Karpas-422 (cell line): ENCODE measurements at places on chromosomes 5 and 9. TPM values are rescaled to one million over a fixed set of nuclear protein-coding genes. Genes with fewer than 3 reads are reported as not detected.

DNA sequence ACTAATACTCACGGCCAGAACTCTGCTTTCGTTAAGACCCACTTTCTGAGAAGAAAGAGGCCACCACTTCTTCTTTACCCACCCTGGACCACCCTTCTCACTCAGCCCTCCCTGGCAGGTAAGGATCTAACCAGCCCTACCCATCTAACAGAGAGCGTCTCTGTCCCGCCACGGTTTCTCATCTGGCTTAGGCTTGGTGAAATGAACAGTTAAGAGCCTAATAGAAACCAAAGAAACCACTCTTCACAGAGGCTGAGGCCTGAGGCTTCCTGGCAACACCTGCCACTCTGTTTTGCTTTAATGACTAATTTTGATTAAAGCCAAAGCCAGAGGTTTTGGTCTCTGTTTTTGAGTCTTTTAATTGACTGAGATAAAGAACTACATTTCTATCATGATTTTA is 354.1 kb upstream of the SLC30A5 start:
- no peak for DNase-seq

DNA sequence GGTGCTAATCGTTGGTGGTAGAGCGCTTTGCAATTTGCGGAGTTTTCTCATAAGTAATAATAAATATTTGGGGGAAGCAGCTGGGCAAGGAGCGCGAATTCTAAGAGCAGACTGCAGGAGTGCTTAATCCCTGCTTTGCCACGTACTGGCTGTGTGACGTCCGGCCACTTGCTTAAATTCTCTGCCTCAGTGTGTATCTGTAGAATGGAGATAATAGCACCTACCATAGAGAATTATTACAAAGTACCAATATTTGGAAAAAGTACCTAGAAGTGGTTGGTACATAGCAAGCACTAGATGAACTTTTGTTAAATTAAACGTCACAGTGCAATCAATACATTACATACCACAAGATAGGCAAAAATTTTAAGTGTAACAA is 598 bp upstream of the TMED7 start:
- no peak for DNase-seq

DNA sequence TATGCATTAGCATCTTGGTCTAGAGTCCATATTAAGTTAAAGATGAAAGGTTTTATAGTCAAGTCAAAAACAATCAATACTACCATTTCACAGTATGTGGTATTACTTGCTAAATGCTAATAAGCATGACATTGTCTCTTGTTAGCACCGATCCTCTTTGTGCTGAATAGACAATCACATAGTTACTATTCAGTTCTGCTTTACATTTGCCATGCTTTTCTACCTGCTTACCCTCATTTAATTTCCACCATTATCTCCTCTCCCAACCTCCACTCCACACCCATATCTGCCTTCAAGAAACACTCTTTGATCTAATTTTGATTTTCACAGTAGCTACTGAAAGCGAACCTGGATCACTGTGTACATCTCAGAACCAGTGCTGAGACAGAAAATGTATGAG is 16.8 kb downstream of the MEGF9 start:
- no peak for DNase-seq

- DNase-seq, result no peak
These were observed 83.7 kb downstream of the HRH2 start for GRCh38 chr5:175741556-175741955.

- no peak for DNase-seq
These were observed 177.3 kb upstream of the FST start for GRCh38 chr5:53303105-53303504.

GRCh38 chr9:101458963-101459631 is 23.5 kb upstream of the ALDOB start:
- DNase-seq, result peak; percentile 83

GRCh38 chr5:150140830-150141229 is 14.8 kb downstream of the PDGFRB start:
- DNase-seq, result no peak

DNA sequence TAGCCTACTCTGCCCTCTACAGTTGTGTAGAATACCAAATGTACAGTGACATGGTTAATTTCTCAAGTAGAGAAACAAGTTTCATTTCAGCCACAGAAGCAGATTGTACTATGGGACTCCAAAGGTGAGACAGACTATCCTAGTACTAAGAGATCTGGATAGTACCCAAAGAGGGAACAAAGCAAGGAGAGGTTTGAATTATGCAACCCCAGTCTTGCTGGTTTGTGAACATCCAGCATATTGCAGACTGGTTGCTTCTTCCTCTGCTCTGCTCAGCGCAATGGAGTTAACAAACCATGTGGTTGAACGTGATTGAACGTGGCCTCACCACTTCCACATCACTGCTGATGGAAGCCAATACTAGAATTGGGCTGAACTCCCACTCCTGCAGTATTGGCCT is 43.3 kb upstream of the ALDOB start:
- no peak for DNase-seq

DNA sequence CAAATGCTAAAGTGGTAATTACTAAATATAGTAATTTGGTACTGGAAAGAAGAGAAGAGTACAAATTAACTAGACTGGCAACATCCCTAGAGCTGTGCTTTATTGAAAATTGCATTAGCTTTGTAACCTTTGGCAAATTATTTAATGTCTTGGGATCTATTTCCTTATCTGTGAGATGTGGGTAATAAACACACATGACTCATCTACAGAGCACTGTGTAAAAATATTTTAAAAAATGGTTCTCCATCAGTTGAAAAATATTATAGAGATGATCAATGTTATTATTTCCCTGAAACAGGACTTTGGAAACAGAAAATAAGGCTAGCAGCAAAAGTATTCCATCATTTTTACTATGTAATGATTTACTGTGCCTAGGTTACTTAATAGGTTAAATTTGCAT is 1698.8 kb upstream of the CDH9 start:
- no peak for DNase-seq

DNA sequence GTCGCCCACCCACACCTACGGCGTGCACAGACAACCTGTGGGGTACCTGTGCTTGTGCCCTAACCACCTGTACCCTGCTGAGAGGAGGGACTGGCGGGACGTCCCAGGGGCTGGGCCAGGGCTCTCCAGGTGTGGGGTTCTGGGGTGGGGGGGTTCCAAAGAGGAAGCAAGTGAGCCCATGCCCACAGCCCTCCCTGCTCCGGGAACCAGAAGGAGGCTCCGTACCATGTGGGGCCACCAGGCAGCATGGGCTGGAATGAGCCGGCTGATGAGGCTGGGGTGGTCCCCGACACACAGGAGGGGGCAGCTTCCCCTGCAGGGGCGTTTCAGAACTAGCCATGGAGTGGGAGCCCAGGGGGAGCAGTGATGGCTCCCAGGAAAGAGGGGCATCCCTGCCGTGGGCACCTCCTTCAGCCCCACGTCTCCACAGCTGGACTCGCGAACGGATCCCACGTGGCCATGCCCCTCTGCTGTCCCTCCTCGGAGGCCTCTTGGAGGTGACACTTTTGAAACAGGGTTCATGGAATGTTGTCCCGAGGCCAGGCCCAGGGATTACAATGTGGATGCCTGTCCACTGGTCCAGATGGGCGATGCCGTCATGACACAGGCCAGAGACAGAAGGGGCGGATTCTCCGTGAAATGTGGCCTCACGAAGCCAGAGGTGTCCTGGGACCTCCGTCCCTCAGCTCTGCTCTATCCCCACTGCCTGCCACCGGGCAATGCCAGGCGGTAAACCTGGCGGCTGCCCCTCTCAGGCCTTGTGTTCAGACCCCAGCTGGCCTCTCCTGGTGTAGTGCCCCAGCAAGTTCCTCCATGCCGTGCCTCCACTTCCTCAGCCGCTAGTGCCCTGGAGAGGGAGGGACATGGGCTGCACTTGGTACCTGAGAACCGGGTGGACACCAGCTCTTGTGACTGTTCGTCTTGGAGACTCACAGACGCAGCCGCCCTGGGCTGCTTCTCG is 33.6 kb upstream of the IRX4 start:
- DNase-seq, result no peak

DNA sequence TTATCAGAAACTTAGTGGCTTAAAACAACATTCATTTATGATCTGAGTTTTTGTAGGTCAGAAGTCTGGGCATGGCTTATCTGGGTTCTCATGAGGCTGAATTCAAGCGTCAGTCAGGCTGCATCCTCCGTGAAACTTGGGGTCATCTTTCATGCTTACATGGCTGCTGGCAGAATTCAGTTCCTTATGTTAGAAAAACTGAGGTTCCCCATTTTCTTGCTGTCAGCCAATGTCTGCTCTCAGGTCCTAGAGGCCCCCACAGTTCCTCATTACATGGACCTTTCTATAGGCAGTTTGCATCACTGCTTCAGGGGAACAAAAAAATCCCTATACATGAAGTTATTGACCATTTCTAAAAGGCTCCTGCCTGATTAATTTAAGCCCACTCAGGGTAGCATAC is 83.8 kb upstream of the NMUR2 start:
- peak; percentile 56 for DNase-seq

- no peak for DNase-seq
These were observed 2.0 kb downstream of the OR2V2 start for GRCh38 chr5:181149355-181149754.

- no peak for DNase-seq
These were observed 18.8 kb downstream of the FTMT start for GRCh38 chr5:121870489-121870888.

- DNase-seq, result peak; percentile 40
These were observed 35.6 kb downstream of the CCL28 start for GRCh38 chr5:43376496-43377140.

GRCh38 chr5:5014586-5015235 is 125.4 kb upstream of the ADAMTS16 start:
- no peak for DNase-seq

DNA sequence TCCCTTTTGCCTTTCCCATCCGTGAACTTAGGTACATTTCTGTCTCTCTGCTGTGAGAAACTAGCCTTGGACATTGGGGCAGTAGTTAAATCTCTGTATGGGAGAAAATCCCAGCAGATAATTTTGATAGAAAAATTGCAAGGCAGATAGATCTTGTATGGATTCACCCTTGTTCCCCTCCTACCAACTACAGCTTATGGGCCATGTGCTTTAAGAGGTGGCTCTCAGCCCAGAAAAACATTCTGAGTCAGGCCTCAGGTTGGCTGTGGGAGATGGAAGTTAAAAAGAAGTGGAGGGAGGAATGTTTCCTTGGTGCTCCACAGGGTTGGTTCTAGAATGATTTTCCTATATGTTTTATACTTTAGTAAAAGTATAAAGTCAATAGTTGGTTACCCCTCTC is 1.4 kb upstream of the KDM3B start:
- no peak for DNase-seq

DNA sequence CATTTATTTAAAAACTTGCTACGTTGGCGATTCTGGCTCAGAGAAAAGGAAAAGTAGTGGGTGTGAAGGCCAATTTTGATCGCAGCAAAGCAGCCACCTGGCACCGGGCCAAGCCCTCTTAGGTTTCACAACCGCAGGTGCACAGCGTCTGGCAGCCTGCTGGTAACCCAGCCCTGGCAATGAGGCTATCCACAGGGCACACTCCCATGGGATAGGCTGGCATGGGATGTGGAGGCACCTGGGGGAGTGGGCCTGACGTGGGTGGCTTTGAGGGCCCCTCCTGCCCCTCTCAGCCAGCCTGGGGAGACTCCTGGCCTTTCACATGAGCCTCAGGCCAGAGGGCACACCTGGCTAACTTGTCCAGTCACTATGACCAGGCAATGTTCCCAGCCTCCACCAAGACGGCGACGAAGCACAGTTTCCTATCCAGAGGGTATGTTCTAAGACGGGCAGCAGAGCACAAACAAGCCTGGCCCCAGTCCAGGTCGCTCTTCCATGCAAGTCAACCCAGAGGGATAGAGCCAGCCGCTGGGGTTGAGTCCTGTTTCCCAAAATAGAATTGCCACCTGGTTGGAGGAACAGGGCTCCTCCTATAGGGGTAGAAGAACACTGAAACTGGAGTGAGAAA is 19.0 kb downstream of the CMBL start:
- peak; percentile 84 for DNase-seq

DNA sequence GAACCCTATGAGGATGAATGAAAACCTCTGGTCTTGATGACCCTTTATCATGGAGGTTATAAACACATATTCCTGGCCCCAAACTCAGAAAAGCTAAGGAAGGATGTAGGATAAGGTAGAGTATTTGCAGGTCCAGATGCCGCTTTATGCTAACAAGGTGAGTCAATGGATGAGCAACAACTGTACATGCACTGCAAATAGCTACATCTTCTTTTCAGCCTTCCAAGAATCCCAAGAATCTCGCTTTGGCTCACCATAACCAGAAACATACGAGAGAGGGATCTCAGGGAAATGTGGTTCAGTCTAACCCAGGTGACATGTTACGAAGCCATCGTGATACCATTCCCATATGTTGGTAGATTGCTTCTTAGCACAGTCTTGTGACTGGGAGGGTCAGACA is 152.3 kb upstream of the ANKH start:
- DNase-seq, result no peak

DNA sequence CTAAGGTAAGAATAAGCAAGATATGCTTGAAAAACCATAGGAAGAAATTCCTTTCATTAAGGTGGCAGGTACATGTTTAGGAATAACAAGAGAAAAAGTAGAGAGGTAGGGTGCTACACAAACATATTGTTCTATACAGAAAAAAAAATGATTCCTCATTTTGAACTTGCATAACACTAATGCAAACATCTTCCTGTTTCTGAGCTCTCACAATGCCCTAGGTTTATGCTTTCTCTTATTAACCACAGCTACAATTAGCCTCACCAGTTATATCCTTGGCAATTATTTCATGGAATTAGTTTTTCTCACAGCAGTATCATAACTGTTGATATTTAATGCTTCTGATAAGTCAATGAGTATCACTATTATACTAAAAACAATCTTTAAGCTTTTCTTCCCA is 20.7 kb downstream of the CEMIP2 start:
- DNase-seq, result no peak

GRCh38 chr5:127061956-127062355 is 11.3 kb downstream of the C5orf63 start:
- no peak for DNase-seq

DNA sequence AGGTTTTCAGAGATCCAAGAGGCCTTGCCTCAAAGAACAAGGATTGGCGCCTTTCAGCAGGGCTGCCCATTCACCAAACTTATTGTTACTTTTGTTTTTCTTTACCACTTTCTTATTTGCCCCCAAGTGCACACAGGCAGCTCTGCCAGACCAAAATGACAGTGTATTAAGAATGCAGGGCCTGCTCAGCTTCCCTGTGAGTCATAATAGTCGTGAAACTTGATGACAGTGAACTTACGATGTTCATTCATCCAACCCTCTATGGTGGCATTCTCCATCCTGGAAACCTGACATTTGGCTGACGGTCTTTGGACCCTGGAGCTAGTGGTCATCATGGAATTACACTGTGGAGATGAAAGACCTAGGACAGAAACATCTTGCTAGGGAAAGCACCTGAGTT is 44.3 kb downstream of the UBE2QL1 start:
- DNase-seq, result no peak

GRCh38 chr5:132237141-132237540 is 9.5 kb upstream of the P4HA2 start:
- no peak for DNase-seq

- no peak for DNase-seq
These were observed 268.0 kb upstream of the MVB12B start for GRCh38 chr9:126058591-126058990.

The SIT1 gene
- total RNA-seq, result 97.6 and 117 TPM in 2 replicates

The SLC45A2 gene
- total RNA-seq, result not detected in 2 replicates

The RNF44 gene
- total RNA-seq, result 33.1 and 55.8 TPM in 2 replicates

The ECM2 gene
- 0.11 TPM in 1 of 2 replicates, not detected in the other for total RNA-seq

The SHROOM1 gene
- total RNA-seq, result 1.6 and 1.8 TPM in 2 replicates

The OR13F1 gene
- total RNA-seq, result not detected in 2 replicates

The RORB gene
- total RNA-seq, result 0.79 and 1.1 TPM in 2 replicates

The FBXW2 gene
- total RNA-seq, result 40.8 and 42.0 TPM in 2 replicates

The CHSY3 gene
- not detected in 2 replicates for total RNA-seq

The TNFSF15 gene
- 20.6 and 32.5 TPM in 2 replicates for total RNA-seq

The GFI1B gene
- total RNA-seq, result 6.0 and 6.5 TPM in 2 replicates

The TXNDC8 gene
- total RNA-seq, result not detected in 2 replicates

The AK1 gene
- 1.0 and 32.6 TPM in 2 replicates for total RNA-seq

The CTNNAL1 gene
- total RNA-seq, result 26.8 and 31.4 TPM in 2 replicates
